ENCODE measurements at places on chromosomes 12 and 14.

GRCh38 chr12:124418791-124419190 lies 123.9 kb downstream of the RFLNA start:
- DNase-seq = no peak

- DNase-seq = peak; percentile 32
These were observed 22.3 kb upstream of the GNS start for GRCh38 chr12:64781280-64782190.

DNA sequence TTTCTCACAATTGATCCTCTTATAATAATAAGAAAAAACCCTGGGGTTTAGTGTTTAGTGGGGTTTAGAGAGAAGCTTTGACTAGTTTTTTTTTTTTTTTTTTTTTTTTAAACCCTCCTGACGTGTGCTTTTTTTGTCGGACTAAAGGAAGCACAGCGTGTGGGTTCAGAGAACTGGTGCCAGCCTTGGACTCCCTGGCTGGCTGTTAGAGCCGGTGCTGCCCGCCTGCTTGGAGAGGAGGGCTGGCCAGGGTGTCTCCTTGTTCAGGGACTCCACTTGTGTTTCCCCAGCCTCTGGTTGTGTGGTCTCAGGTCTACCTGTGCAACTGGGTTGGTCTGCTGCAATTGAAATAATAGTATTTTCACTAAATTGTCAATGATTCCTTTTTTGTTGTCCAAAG lies 54.1 kb upstream of the ASPG start:
- DNase-seq = no peak

DNA sequence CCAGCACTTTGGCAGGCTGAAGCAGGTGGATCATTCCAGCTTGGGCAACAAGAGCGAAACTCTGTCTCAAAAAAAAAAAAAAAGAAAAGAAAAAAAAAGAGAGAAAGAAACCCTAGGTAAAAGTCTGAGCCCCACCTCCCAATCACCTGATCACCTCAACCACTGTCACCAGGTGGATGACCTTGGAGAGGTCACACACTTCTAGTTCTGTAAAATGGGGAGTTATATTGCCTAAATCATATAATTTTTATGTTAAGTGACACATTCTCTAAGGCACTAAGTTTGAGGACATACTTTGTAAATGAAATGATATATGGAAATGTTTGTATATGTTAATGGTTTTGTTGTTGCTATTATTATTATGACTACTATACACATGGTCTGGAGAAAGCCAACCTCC lies 1.5 kb upstream of the ERBB3 start:
- no peak for DNase-seq

GRCh38 chr14:98903371-98903770 lies 368.6 kb downstream of the BCL11B start:
- DNase-seq = no peak

GRCh38 chr14:76937181-76938091 lies 91.1 kb downstream of the IRF2BPL start:
- peak; percentile 74 for DNase-seq

DNA sequence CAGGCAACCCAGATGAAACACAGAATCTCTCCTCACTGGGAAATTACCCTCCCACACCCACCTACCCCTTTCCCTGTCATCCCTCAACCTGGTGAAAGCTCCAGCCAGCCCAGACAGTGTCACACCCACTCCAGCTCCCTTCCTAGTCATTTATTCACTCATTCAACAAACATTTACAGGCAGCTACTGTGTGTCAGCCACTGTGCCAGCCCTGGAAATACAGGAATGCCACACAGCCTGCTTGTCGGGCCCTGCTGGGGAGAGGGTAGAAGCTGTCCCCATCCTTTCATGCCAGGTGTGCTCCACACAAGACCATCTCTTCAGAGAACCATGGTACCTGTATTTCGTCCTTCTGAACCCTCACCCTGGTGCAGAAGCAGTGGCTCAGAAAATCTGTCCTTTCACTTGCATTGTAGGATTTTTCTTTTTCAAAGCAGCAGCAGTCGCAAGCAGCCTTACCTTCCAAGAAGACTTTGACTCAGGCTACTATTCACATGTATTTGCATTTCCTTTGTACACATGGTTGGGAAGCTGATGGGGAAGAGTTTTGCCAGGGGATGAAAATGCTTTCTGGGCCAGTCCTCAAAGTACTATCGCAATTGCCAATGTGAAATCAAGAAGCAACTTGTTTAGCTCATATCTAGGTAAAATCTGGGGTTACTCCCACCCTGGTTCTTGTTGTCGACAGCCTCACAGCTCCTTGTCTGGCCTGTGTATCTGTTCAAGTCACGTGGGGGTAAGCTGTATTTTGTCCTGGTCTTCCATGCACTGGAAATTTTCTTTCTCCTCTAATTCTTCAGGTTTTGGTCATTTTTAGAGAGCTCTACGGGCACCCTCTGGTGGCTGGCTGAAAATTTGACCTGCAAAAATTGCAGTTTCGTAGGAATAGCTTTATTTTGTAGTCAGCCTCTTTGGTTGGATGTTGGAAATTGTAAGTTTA lies 147.4 kb upstream of the EGLN3 start:
- DNase-seq = no peak

- no peak for DNase-seq
These were observed 28.8 kb downstream of the PAX9 start for GRCh38 chr14:36690311-36691040.

GRCh38 chr12:69456239-69456638 lies 13.9 kb upstream of the FRS2 start:
- DNase-seq = no peak

DNA sequence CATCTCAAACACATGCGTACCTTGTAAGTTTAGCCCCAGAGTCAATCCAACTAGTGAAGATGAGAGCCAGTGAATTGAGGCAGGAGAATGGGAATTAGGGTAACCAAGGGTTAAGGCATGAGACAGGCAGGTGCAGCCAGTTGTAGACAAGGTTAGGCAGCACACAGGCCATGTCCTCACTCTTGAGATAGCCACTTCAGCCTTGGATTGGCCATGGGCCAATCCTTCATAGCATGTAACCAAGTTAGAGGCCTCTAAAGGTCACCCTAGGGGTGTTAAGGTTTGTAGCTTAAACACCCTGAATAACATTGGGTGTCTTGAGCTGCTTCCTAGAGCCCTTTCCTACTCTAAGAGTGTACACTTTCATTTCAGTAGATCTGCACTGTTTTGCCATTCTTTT lies 208.2 kb upstream of the RBM19 start:
- DNase-seq = no peak

GRCh38 chr14:69260190-69260860 lies 367 bp downstream of the GALNT16 start:
- DNase-seq = peak; percentile 25

DNA sequence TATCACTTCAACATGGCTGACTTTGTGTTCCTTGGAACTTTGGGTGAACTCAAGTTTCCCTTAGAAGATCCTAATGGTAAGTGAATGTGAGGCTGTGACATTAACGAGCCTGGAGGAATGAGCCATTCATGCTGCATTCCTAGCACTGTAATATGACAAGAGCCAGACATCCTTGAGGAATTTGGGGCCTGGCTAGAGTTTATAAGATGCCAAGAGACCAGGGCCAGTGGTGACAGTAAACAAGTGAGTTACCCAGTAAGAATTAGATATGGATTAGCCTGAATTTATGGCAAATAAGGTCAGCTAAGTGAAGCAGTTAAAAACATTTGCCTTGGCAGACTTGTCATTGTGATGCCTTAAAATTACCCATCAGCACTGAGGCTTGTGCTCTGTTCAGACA lies 232.4 kb downstream of the AKAP6 start:
- DNase-seq = no peak

DNA sequence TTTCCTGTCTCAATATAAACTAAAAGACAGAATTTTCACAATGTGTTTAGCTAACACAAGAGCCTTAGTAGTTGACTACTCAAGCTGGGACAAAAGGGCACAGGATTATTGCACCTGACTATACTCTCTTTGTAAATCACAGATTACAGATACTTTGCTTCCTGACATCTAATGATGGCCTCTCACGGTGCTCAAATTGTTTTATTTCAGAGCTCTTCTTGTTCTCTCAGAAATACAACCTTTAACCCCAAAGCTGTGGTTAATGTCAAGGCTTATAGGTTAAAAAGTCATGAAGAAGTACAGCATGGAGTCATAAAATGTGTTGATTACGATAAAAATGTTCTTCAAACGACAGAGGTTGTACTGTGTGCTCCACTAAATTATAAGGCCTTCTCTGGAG lies 89.9 kb upstream of the CPNE8 start:
- DNase-seq = no peak

GRCh38 chr12:3712209-3712992 lies 40.5 kb downstream of the CRACR2A start:
- DNase-seq = no peak

All from NCI-H1105 (cell line).